ENCODE measurements at places on chromosomes 1 and 21.

GRCh38 chr1:156958247-156958714 lies 37.8 kb downstream of the LRRC71 start:
- no peak for DNase-seq

- no peak for DNase-seq
These were observed 10.9 kb upstream of the RGS5 start for GRCh38 chr1:163213626-163214025.

DNA sequence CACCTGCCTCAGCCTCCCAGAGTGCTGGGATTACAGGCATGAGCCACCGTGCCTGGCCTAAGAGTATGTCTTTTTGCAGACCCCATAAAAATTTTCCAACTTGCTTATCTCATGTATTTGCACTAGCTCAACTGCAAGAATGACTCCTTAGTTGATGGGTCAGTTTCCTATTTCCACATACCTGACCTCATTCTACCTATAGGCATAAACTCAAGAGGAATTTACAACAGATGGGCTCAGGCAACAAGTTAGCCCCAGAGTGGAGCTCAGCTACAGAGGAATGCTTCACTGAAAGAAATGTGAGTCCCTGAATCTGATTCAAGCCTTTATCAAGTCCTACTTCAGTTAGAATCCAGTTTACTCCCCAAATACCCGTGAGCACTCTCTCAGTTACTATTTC lies 5.3 kb upstream of the SLC37A1 start:
- no peak for DNase-seq

GRCh38 chr21:43262427-43262826 lies 93.6 kb downstream of the CRYAA start:
- no peak for DNase-seq

DNA sequence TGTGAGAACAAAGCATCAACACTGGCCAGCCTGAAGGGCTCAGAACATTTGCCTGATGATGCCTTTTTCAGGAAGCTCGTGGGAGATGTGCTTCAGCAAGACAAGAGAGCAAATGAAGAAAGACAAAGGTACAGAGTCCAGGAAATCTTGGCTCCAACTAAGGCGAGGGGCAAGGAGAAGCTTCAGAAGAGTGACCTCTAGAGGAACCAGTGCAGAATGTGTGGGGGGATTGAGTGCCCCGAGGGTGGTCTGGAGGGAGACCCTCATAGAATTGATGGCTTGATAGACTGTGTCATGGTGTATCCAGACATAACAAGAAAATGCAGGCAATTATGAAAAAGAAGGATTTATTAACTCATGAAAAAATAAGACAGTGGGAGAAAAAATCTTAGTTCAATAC lies 15.3 kb upstream of the NLRP3 start:
- no peak for DNase-seq

- no peak for DNase-seq
These were observed 1.9 kb downstream of the OLIG1 start for GRCh38 chr21:33071770-33072306.

DNA sequence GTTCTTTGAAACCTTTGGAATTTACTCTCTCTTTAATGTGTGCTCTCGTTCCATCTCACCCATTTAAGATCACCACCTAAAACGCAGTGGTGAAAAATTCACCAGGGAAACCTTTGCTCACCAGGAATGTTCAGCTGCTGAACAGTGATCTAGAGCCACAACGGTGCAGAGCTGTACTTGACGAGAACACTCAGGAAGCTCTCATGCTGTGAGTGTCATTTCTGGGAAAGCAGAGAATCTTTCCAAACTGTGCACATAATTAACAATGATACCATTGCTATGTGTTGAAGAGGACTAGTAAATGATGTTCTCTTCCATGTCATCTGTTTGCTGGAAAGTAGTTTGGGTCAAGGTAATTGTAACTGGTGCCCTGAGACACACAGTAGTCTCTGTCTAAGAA lies 117.1 kb downstream of the ZZZ3 start:
- no peak for DNase-seq

GRCh38 chr21:45542242-45542666 lies at the start of gene SLC19A1:
Gene SLC19A1, minus strand, starts transcription at chr21:45542440. Its CDS starts 4,481 bp downstream, at chr21:45537959.
- peak; percentile 34 for DNase-seq

DNA sequence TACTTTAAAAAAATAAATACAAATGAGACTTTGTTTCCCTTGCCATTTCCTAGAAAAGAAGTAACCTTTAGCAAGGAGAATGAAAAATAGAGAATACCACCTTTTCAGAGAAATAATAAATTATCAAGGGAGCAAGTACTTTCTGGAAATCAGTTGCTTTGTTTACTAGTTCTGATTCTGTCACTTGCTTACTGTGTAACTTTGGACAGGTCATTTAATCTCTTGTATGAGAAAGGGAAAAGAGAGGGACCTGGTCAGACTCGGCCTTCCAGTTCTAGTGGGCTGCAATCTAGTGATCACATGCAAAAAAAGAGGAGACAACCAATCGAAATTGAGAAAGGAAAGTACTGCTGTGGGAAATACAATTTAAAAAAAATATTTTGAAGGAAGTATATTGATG lies 34.2 kb downstream of the KCTD3 start:
- no peak for DNase-seq

- DNase-seq, result no peak
These were observed 11.4 kb downstream of the DESI2 start for GRCh38 chr1:244664353-244664752.

GRCh38 chr1:155137154-155137949 lies 1.7 kb downstream of the SLC50A1 start:
- DNase-seq, result no peak

GRCh38 chr1:205071028-205071409 lies 13.2 kb downstream of the TMEM81 start:
- DNase-seq, result no peak

DNA sequence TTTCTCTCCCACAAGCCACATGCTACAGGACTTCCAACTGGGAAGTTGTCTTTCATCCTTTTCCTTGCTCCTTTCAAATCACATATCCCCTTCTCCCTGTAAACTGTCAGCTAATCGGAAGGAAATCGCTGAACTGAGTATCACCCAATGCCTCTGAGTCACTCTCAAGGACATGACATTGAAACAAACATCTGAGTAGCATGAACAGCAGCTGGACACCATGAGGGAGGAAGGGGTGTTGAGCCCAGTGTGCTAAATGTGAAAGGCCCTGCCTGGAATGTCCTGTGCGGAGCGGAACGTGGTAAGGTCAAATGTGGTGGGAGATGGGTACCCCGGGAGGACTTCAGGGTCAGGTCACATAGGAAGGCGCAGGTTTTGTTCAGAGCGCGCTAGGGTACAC lies at the start of gene OR2AJ1:
Gene OR2AJ1, plus strand, starts transcription at position 22 of the 400 bp plus-strand sequence. CDS start 8,880 bp downstream, outside the sequence.
- DNase-seq, result no peak

DNA sequence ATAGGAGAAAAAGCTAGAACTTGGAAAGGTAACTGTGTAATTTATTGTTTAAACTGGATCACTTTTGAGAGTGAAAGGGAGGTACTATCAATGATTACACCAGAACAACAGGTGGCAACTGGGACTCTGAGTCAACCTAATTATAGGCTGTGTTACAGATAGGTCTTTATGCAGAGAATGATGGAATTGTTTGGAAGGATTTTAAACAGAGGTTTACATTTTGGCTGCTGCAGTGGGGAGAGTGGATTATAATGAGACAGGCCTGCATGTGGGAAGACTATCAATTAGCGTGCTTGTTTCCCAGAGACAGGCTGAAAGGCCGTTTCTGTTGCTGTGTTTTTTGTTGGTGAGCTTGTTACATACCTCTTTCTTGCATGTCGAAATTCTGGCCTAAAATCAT lies 432.9 kb downstream of the PLA2G4A start:
- no peak for DNase-seq

GRCh38 chr1:119611701-119612113 lies 36.4 kb downstream of the ZNF697 start:
- DNase-seq, result peak; percentile 18

- no peak for DNase-seq
These were observed 189.9 kb downstream of the FOXD2 start for GRCh38 chr1:47627471-47628370.

GRCh38 chr1:30798389-30799232 lies 41.0 kb upstream of the LAPTM5 start:
- no peak for DNase-seq

DNA sequence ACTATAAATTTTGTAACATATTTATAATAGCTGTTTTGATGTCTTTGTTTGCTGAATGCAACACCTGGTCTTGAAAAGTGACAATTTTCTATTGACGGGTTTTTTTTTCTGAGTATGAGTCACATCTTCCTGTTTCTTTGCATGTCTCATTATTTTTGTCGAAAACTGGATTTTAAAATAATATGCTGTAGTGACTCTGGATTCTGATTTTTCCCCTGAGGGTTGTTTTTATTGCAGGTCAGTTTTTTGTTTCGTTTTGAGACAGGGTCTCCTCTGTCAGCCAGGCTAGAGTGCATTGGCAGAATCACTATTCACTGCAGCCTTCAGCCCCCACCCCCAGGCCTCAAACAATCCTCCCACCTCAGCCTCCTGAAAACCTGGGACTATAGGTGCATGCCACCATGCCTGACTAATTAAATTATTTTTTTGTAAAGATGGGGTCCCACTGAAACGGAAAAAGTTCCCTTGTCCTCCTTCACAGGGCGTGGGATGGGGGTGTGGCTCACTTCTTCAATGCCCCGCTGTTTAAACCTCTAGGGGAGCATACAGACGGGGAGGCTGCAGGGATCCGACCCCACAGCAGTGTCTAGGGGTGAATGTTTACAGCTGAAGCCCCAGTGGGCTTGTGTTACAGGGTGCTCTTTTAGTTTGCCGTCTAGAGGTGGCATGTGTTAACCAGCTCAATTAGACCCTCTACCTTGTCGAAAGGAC lies 11.3 kb upstream of the PPIE start:
- DNase-seq, result no peak

DNA sequence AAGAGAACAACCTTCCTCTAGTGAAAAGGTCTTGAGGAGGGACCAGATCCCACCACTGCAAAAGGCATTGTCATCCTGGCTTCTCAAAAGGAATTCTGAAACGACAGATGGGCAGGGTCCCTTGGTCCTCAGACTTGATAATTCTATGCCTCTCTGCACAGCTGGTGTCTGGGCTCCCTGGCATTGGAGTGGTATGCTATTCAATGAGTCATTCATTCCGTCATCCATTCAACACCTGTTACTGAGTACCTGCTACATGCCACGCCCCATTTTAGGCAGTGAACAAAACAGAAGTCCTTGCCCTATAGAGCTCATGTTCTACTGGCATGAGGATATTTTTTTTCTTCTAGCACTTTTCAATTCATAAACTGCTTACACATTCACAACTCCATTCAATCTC lies 45.8 kb upstream of the HMGB4 start:
- no peak for DNase-seq

DNA sequence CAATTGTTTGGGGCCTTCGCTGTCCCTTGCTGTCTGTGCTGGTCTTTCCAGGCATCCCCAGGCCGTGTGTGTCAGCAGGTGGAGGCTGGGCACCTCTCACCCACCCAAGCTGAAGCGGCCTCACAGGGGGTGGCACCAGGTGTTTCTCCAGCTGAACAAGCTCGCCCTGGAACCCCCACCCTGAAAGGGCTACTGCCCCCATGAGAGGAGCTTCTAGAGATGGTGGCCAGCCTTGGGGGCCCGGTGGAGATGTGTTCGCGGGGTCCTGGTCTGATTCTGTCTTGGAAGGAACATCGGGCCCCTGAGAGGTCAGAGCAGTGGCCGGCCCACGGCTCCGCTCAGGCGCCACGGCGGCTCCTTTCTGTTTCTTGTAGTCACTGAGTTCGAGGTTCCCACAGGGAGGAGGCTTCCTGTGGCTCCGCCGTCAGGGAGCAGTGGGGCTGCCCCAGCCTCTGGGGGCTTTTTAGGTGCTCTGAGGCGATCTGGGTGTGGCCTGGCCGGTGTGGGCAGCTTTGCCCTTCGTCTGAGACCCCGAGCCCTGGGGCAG lies 46.9 kb downstream of the SKI start:
- DNase-seq, result no peak

GRCh38 chr1:3249631-3250501 lies 180.9 kb downstream of the PRDM16 start:
- no peak for DNase-seq

DNA sequence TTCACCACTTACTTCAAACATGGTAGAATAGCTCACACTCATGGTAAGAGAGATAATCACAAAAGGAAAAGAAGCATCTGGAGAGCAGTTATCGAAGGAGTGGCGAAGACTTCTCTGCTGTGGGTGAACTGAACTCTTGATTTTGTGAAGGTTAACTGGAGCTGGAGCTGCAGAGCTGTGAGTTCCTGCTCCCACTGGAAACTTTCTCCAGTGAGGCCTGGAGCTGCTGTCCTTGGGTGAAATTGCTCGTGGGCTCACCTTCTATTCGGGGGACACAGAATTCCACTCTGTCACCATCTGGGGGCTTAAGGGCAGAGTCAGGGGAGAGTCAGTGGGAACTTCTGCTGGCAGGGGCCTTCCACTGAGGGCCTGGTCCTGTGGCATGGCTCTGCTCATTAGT lies 45.9 kb downstream of the MAB21L3 start:
- no peak for DNase-seq

- no peak for DNase-seq
These were observed 607 bp downstream of the BTG3 start for GRCh38 chr21:17612023-17612564.

DNA sequence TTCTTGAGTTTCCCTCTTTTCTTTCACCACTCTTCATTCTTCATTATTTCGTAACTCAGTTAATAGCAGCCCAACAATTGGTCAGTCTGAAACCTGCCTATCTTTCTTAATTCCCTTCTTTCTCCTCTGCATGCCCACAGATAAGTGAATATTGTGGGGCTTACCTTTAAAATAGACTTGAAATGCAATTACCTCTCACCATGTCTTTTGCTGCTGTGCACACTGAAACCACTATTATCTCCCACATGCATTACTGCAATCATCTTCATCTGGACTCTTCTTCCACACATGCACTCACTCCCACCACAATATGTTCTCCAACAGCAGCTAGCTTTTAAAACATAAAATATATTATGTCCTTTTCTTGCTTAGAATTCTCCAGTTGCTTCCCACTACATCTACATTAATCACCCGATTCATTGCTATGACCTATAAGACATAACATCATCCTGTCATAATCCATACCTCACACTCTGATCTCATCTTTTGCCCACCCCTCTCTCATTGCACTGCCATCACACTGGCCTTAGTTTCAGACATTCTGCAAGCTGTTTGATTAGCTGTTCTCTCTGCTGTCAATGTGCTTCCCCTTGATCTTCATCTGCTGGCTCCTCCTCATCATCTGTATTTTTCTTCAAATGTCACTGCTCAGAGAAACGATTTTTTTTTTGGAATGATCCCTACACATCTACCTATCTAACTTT lies 304.8 kb downstream of the PTPRC start:
- DNase-seq, result no peak

DNA sequence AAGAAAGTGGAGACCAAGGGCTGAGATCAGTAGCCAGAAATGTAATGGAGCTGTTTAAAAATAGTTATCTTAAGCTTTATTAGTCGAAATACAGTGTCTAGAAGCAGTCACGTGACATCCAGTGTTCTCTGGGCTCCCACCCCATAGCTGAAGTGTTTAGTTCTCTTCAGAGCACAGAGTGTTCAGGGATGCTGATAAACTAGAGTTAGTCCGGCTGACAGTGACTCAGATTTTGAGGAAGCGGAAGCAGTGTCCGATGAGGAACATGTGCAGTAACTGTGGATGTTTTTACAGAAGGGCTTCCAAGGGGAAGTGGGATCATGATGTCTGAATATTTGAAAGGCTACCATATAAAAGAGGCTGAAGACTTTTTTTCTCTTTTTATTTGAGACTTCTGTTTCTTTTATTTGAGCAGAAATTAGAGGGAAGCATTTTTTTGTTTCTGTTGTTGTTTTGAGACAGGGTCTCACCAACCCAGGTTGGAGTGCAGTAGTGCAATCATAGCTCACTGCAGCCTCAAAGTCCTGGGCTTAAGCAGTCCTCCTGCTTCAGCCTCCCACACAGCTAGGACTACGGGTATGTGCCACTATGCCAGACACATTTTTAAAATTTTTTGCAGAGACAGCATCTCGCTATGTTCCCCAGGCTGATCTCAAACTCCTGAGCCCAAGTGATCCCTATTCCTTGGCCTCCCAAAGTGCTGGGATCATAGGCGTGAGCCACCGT lies 124.2 kb downstream of the GALNT2 start:
- no peak for DNase-seq
